Spinal cord (tissue), 10 donors: ENCODE measurements at places on chromosomes 16 and 17. TPM values are rescaled to one million over a fixed set of nuclear protein-coding genes. Genes with fewer than 3 reads are reported as not detected.

DNA sequence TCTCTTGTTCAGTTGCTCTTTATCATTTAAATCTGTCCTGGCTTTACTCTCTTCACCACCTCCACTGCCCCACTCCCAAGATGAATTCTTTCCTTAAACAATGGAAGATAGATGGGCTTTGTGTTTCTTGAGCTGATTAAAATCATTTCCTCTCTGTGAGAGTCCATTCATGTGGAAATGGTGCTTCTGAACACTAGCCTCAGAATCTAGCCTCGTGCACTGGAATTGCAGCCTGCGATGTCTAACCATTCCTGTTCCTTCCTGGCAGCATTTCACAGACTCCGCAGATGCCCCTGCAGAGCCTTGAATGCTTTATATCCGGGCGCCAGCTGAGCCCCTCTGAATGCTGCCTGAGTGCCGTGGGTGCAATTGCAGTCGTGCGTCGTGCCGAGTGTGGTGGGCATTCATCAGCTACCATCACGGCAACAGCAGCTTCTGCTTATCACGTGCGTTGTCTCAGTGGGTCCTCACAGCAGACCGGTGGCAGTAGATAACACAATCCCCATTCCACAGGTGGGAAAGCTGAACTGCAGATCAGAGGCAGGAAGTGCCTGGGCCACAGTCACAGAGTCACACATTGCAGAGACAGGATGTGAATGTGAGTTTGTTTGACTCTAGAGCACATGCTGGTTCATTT is 172.8 kb upstream of the WSCD1 start:
- DNase-seq, result no peak

DNA sequence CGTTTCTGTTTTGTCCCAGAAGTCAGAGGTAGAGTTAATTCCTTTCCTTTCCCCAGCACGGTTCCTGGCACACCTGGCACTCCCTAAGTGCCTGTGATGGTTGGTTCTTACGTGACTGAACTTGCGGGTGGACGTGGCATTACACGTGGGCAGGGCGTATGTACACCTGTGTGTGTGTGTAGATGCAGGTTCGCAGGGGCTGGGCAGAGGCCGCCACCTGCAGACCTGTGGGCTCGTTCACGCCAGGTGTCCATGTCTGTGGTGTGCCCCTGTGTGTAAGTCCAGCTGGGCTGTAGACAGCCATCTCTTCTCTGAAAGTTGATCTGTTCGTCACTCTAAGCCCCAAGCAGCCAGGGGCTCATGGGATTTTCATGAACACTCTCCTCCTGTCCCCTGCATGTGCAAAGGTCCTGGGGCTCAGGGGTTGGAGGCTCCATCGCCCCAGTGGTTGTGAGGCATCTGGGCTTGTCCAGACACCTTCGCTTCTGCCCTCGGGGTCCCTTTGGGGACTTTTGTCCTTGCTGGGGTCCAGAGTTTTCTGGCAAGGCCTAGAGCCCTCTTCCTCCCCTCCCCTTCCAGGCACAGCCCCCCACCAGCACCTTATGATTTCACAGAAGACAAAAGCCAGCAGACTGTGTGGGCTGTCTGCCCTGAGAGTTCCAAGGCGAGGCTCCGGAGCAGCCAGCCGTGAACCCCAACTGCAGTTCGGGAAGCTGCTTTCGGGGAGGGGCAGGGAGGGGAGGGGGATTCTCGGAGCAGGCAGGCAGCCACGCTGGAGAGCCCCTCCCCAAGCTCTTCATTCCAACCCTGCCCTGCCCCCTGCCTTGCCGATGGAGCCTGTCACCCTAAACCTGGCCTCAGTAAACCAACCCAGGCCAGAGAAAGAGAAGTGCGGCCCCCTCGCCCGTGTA is 5.4 kb upstream of the FSCN2 start:
- DNase-seq, result no peak

The TSNAXIP1 gene
- 11.7 TPM for total RNA-seq

DNA sequence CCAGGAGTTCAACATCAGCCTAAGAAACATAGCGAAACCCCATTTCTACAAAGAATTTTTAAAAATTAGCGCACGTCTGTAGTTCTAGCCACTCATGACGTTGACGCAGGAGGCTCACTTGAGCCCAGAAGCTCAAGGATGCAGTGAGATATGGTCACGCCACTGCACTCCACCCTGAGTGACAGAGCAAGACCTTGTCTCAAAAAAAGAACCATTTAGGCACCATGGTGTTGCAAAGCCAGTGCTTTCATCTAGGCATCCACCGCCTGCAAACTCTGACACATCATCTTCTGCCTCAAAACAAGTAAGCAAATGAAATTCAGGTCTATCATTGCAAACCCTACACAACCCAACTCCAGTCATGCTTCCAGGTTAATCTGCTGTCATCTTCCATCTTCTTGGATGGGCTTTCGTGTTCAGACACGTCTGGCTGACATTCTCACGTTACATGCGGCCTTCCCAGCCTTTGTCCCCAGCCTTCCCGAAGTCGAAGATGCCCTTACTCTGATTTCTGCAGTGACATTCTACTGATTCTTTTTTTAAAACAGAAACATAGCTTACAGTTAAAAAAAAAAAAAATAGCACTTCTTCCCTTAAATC is 8.9 kb downstream of the ANKRD11 start:
- DNase-seq, result no peak

The XYLT1 gene
- 17.0 TPM for total RNA-seq

GRCh38 chr16:21625026-21625425 is 25.6 kb downstream of the METTL9 start:
- no peak for DNase-seq

The ACSM2A gene
- total RNA-seq, result not detected

GRCh38 chr17:48951572-48951971 is 6.9 kb upstream of the SNF8 start:
- no peak for DNase-seq

GRCh38 chr17:42518755-42519545 is 17.1 kb upstream of the NAGLU start:
- DNase-seq, result no peak

GRCh38 chr17:4932756-4933155 is 679 bp downstream of the GP1BA start:
- no peak for DNase-seq

- no peak for DNase-seq
These were observed 123.5 kb downstream of the CBLN1 start for GRCh38 chr16:49158029-49158642.

GRCh38 chr16:2712546-2712945 is 7.5 kb downstream of the PRSS27 start:
- no peak for DNase-seq

The SLC12A3 gene
- 0.11 TPM for total RNA-seq

The LHX1 gene
- 2.9 TPM for total RNA-seq

GRCh38 chr17:77666881-77667395 is 291.6 kb upstream of the TNRC6C start:
- DNase-seq, result no peak

The LPO gene
- 0.17 TPM for total RNA-seq

The RPUSD1 gene
- 9.3 TPM for total RNA-seq

DNA sequence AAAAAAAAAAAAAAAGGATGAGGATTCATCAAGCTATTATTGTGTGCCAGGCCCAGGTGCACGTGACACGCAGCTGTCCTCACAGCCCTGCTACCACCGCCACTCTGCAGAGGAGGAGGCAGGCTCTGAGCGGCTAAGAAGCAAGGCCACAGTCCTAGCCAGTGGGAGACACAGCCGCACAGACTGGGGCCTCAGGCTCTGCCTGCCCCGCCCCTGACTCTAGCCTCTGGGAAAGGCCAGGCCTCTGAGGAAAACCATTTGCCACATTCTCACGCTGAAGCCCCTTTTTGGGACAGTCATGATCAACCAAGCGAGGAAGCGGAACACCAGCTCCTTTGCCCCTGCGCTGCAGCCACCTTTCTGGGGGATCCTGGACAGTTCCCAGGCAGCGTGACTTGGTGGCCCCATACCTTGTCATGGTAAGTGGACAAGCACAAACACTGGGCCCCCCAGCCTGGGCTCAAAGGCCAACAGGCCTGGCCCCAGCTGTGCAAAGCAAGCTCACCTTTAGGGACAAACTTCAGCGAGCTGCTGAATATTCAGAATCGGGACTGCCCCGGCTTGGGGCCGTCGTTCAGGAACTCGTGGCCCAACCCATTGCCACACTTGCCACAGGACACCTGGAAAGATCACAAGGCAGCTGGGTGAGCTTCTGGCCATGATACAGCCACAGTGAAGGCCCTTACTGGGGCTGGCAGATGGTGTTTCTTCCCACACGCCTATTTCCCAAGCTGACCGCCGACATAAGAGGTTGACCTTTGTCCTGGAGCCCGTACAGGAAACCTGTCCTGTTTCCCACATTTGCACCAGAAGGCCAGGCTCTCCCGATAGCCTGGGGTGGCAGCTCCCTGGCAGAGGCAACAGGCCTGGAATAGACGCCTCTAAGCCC is 2.5 kb downstream of the MSRB1 start:
- no peak for DNase-seq
